ENCODE measurements at places on chromosomes 3 and 15.
A peak's percentile ranks its signal among the peaks of the same experiment; 100 is the strongest.

DNA sequence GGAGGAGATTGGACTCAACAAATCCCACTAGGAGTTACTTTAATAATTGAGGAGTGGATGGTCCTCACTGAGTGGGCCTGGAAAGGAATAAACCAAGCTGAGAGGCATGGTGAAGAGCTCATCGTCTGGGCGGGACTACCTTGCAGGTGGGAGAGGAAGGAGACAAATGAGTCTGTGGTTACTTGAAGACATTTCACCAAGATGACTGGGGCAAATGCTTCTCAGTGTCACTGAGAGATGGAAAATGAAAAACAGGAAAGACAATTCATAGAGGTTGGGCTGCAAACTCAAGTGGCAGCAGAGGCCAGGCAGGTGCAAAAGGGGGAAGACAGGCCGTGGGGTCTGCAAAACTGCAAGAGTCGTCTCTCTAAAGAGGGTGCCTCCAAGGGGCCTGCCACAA, 1.5 kb upstream of the ARHGAP31 start:
- DNase-seq, result no peak

DNA sequence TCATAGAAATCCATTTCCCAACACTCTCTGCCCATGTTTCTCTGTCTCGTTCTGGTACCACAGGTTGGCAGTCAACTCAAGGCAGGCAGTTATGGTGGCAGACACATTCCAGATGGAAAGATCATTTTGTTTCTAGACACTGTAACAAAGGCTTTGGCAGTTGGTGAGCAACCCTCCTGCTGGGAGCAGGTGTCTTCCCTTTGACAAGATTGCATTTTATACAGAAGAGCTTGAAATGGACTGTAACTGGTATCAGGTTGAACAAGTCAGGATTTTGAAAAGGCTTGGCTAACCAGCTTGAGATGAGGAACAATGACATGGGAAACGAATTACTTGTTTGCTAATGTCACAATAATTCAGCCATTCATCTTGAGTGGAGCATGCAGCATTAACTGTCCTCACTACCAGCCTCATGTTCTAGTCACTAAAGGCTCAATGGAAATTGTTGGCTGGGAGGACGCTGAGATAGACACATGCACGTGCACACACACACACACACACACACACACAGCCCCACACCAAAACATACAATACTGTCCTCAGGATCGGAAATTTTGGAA, 170.0 kb downstream of the SEMA6D start:
- DNase-seq, result no peak

DNA sequence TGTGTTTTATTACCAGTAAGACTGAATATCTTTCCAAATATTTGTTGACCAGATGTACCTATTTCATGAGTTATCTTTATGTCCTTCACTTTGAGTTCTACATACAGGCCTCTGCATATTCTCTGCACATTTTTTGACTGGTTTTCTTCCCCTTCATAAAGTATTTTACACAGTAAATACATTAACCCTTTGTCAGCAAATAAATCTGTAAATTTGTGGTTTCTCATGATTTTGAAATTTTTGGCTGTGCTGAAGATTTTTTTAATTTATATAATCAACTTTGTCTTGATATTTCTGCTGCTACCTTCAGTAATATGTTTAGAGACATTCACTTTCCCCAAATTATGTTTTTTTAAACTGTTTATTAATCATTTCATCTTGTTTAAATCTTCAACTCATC, 50.5 kb downstream of the WNT5A start:
- DNase-seq, result no peak

DNA sequence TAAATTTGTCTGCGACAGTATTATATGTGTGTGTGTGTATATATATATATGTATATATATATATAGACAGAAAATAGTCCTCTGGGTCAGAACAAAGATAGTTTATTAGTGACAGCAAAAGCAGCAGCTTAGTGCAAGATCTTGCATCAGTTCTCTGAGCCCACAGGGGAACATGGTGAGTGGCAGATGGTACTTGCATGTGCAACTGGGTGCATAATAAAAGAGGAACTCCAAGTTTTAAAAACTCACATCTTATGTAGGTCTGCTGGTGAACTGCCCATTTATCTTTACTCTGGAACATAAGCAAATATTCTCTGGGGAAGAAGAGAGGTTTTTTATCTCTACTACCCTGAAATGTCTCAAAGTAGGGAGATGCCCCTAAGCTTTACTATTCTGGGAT, 276.4 kb downstream of the POLQ start:
- DNase-seq, result no peak

DNA sequence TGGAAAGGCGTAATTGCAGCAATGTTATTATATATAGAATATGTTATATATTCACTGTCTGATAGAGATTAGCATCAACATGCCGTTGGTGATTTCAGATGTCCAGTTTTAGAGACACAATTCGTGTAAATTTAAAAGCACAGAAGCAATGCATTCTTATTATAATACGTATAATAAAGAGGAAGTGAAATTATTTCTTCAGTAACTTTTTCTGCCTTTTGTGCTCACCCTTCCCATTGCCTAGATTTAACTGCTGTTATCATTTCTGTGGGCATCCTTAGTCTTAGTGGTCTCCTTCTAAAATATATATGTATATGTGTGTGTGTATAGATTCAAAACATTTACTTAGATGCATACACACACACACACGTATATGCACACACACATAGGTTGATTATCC, 592.5 kb upstream of the GOLIM4 start:
- no peak for DNase-seq

DNA sequence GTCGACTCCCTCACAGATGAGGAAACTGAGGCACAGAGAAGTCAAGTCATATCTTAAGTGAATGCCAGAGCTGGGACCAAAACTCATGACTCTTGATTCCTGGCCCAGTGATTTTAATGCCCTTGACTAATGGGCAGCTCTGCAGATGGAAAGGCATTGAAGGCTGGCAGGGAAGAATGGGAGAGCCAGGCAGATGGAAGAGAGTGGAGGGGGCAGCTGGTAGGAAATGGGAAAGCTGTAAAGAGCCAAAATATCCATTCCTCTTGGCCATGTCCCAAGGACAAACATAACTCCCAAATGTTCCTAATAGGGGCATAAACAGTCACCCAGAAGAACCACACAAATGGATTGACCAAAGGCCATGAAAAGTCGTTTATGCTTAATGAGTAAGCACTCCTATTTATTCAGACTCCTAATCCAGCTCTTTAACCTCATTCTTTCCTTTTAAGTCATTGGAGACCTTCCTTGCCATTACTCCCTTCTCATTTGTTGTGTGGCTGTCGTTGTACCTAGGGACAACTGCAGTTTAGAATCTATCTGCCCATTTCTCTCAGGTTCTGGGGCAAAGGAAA, 330.5 kb upstream of the ROPN1 start:
- DNase-seq, result no peak

- peak; percentile 25 for DNase-seq
Measured at GRCh38 chr15:59232476-59232875, 25.8 kb downstream of the LDHAL6B start.

DNA sequence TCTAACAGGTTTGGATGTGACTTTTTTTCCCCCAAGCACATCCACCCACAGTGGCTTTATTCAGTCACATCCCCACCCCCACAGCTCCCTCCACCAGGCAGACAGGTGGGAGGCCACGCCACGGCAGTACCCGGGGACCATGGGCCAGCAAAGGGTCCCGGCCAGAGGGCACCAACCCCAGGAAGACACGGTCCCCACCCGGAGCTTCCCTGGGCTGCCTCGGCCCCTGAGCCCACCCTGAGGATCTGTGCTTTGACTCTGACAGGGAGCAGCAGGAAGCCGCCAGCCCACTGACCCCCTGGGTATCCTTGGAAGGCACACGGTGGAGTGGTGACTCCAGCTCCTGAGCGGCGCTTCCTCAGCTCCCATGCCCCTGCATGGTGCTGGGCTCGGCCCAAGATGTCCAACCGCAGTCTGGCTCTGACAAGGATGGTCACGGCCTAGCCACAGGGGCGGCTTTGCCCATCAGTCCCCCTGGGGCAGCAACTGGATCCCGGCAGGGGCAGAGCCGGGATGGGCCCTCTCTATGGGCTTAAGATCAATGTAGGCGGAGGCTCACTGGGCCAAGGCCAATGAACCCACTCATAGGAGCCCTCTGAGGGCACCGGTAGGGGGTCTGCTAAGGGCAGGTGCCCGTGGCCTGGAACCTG, 66.2 kb upstream of the TTBK2 start:
- DNase-seq, result no peak

- peak; percentile 22 for DNase-seq
Measured at GRCh38 chr15:80418892-80419537, 14.8 kb downstream of the ARNT2 start.

DNA sequence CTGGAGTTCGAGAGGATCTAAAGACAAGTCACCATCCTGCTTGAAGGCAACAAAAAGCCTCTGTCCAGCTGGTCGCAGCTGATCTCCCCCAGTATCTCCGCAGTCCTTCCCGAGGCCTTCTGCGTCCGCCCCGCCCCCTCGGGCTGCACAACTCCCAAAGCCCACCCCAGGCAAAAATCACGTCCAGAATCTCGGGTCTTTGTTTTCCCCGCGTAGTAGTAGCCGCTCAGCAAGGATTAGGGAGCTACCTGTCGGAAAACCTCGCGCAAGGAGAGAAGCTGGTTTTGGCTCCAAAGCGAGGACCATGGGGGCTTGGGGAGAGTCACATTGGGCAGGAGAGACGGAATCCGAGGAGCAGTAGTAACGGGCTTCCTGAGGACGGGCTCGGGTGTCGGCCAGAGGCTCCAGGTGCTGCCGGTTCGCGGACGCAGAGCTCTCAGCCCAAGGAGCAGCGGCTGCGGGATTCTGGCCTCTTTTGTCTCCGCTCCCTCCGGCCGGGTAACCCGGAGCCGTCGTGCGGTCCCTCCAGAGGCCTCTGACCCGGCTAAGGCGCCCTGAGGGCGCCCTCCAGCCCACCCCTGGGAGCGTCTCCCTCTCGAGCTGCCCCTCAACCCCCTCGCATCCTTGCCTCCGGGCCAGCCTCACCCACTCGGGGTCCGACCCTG, 401 bp downstream of the ZSCAN29 start:
- DNase-seq, result no peak

DNA sequence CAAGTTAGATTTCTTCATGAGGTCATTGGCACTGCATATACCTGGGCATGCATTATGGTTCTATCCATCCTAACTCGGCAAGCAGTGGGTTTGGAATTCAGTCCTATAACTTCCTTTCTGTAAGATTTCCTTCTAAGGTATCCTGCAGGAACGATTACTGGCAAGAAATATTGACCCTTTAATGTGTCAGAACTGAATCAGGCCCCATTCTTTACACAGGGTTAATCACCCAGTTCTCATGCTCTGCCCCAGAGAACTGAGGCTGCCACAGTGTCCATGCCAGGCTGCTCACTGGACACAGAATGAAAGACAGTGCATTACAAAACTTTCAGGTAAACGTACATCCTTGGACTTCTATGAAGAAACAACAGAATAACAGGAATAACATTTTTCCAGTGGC, 108.9 kb downstream of the RPL22L1 start:
- DNase-seq, result no peak

DNA sequence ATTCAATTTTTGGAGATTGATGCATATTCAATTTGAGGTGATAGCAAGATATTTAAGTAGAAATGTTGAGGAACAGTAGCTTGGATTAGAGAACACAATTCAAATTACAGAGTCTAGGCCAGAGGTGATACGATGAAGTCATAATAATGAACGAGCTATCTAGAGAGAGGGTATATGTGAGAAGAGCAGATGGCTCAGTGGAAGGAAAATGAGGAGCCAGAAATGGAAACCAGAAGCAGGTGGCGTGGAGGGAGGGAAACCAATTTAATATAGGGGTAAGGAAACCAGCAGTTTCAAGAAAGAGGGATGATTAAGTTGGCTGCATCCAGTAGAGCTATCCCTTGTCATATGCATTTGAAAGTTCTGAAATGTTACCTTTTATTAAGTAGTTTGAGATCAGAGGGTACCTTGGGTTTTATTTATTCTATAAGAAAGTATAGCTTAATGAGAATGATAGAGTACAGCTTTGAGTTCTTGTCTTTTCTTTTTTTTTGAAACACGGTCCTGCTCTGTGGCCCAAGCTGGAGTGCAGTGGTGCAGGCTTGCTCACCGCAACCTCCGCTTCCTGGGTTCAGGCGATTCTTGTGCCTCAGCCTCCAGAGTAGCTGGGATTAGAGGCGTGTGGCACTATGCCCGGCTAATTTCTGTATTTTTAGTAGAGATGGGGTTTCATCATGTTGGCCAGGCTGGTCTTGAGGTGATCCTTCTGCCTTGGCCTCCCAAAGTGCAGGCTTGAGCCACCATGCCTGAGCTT, 22.1 kb downstream of the NCK1 start:
- no peak for DNase-seq

DNA sequence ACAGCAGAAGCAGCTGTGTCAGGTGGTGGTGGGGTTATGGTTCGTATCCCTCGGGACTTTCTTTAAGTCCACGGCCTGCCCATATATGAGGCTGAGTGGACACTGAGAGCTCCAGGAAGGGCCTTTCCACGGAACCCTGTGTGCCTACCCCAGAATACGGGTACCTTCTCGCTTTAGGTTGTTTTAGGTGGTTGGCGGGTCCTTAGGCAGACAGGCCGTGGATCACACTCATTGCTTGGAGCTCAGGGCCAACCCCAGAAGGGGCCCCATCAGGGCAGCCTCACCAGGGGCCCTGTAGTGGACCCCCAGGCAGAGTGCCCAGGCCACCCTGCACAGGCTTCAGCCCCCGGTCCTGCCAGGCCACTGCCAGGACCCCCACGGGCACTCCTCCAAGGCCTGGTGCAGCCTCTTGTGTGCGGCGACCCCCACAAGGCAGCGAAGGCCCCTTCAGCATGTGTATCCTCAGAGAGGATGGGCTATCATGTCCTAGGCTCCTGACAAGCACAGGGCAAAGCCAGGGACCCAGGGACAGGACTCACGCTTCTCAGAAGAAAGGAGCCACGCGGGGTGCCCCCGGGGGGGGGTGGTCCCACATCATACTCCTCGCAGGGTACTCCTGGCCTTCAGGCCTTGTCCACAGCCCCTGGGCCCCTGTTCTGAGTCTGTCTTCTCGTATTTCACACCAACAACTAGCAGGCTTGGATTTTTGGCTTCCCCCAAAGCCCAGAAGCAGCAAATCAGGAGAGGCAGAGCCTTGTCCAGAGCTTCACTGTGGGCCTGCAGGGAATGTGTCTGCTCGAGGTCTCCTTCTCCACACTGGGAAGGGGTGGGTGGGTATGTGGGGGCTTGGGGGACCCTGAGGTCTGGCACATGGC, 93.4 kb downstream of the LRRK1 start:
- no peak for DNase-seq

- no peak for DNase-seq
Measured at GRCh38 chr3:46449755-46450552, 14.8 kb downstream of the LTF start.

- DNase-seq, result peak; percentile 82
Measured at GRCh38 chr3:100041328-100041749, 73.0 kb downstream of the FILIP1L start.
